Thyroid gland (tissue), 4 donors: ENCODE measurements at places on chromosomes 3 and 15.

- no peak for DNase-seq
Measured at GRCh38 chr3:78634316-78634715, 1133.5 kb downstream of the ROBO1 start.

DNA sequence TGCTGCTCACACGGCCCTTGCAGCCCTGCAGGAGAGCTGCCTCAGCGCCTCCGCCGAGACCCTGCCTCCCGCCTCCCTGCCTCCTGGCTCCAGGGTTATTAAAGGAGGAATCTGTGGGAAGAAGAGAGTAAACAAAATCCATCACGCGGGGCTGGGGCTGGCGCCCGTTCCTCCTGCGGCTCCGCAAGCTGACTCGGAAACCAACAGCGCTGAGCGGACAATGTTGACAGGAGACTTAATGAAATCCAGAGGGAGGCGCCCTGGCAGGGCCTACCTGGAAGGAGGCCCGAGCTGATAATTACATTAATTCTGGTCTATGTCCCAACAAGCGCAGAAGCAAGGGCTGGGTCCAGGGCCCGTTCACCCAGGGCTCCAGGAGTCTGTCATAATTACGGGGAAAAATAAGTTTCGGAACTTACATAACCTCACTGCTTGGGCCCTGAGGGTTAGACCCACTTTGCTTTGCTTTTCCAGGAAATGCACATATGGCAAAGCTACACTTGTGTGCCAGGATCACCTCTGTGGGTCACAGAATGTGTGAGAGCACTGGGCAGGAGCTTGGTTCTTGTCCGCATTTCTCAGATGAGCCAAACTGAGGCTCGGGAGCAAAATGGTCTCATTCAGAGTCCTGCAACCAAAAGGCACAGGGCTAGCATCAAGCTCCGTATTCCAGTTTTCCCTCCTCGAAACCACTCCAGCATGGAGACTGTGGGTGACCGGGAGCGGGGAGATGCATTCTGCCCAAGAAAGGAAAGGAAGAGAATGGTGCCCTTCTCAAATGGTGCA lies 43.8 kb upstream of the SLC6A6 start:
- DNase-seq = no peak

GRCh38 chr3:59436164-59436958 lies 386.5 kb upstream of the CFAP20DC start:
- no peak for DNase-seq

DNA sequence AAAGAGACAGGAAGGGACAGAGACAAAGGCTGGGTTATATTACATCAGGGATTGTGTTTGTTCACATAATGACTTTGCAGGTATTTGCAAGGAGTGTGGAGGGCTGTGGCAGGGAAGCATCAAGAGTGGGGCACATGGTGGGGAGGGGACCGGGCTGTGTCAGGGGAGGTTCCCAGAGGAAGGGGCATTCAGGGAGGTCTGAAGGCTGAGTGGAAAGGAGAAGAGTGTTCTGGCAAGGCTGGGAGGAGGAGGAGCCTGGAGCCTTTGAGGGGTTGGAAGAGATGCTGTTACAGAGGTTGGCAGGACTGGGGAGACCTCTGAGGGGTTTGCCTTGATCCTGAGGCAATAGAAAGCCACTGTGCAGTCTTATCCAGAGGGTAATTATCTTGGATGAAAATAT lies 49.4 kb downstream of the EXOG start:
- DNase-seq = no peak

DNA sequence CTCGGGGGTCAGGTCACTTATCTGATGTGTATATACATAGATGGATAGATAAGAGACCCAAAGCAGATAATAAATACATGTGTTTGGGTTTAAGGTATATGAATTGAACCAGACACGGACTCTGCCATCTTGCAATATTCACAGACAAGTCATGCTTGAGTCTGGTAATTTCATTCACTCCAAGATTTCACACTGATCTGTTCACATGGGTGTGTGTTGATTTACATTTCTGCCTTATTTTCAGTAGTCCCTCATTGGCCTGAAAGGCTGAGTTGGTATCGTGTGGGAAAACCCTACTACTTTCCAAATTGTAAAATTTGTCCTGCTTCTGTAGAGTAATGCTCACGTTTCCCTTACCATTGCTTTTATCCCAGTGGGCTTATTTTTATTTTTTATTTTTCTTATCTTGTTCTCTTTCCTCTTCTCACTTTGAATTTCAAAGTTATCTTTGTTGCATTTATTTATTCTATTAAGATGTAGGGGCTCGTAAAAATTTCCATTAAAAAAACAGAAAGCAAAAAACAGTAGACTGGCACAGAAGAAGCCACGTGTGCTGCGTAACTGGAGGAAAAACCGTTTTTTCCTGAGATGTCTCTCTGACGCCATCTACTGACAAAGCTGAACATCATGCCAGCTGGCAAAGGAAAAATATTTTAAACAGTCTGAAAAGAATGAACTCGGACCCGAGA lies 10.8 kb upstream of the MFSD1 start:
- DNase-seq = peak; percentile 20

DNA sequence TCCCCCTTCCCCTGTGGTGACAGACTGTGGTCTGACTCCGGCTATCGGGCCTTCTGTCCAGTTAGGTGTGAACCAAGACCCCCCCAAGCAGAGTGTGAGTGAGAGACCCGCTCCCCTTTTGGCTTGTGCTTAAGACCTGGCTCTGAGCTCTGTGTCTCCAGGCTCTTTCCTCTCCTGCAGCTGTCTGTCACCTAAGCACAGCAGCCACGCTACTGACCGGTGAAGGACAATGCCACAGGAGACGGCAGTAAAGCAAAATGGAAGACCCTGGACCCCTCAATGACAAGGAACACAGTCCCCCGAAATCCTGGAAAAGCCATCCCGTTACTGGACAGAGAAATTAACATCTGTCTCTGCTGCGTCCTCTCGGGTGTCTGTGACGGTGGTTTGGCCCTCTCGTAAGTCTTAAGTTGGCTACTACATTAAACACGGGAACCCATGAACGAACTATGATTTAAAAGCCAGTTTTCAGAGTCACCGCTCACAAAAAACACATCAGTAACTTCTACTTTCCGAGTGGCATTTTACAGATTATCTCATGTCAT lies 53.7 kb downstream of the CHSY1 start:
- DNase-seq = no peak

- peak; percentile 45 for DNase-seq
Measured at GRCh38 chr15:77532846-77533245, 99.9 kb downstream of the LINGO1 start.

GRCh38 chr3:22159004-22159695 lies 408.1 kb upstream of the ZNF385D start:
- no peak for DNase-seq

- no peak for DNase-seq
Measured at GRCh38 chr3:69669070-69669469, 70.2 kb upstream of the MITF start.

- DNase-seq = no peak
Measured at GRCh38 chr3:168684519-168684918, 588.8 kb upstream of the GOLIM4 start.

DNA sequence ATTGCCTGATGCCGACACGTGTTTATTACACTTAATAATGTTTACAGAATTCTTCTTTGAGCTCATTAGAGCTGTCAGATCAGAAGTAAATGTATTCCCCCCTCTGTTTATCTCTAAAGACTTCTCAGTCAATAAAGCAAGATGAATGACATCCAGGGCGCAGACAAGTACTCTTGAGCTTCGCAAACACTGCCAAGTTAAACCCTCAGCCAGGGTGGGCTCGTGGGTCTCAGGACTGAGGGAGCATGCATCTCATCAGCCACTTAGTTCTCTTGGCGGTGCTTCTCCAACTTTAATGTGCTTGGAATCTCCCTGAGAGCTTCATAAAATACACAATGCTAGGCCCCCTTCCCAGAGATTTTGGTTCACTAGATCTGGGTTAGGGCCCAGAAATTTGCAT lies 333.9 kb upstream of the THRB start:
- no peak for DNase-seq

- DNase-seq = no peak
Measured at GRCh38 chr3:5543047-5543446, 355.5 kb downstream of the EDEM1 start.

- DNase-seq = no peak
Measured at GRCh38 chr15:67091980-67092677, 26.7 kb downstream of the SMAD3 start.

DNA sequence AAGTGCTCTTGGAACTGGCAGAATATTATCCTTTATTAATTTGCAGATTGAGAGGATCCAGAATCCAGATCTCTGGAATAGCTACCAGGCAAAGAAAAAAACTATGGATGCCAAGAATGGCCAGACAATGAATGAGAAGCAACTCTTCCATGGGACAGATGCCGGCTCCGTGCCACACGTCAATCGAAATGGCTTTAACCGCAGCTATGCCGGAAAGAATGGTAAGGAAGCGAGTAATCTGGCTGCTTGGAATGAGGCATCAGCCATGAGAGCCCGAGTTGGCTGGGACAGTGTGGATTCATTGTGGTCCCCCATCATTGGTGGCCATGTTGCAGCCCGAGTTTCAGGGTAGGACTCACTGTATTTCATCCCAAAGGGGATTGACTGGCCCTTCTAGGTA lies 47.1 kb downstream of the PARP14 start:
- no peak for DNase-seq

DNA sequence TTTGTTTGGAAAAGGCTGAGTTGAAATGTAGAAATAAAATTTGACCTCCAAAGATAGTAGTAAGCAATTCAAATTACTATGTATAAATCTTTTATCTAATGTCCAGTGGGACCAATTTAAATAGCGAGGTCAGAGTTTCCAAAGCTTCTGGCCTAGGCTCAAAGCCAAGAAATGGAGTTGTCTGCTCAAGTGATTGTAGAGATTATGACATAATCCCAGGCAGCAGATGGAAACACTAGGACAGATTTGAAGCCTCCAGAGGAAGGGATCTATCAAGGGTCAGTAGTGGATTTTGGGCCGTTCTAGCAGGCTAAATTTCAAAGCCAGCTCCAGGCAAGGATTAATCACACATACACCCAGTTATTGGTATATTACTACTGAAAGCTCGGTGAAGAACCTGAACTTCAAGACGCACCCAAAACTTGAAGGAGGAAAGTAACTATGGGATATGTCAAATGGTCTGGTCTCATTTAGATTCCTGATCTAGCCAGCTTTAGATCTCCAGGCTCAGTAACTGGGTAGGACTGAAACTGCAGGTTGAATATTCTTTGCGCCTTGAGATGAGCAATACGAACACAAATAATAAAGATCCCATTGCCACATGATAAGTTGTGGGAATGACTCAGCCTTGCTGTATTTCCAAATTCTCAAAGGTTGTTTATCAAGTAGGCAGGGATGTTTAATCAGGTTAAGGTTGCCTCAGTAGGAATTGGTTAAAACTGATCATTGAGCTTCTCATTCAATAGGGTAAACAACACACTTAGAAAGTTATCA lies 30.9 kb upstream of the ARRDC4 start:
- no peak for DNase-seq

DNA sequence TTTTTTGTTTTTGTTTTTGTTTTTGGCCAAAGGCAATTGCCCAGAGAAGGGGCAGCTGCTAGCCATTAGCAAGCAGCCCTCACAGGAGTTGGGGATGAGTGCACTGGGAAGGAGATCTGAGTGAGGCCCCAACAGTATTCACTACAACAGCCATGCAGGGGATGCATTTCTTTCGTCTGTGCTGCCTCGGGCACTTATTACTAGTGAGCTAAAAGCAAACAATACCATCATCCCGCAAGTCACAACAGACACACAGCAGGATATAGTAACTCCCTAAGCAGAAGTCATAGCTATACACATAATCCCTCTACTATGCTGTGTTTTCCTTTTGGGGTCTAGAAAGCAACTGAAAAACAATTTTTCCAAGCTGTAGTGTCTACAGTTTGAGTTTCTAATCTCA lies 27.2 kb downstream of the CRTAP start:
- DNase-seq = no peak

- DNase-seq = no peak
Measured at GRCh38 chr3:162584986-162585385, 1088.4 kb downstream of the OTOL1 start.

DNA sequence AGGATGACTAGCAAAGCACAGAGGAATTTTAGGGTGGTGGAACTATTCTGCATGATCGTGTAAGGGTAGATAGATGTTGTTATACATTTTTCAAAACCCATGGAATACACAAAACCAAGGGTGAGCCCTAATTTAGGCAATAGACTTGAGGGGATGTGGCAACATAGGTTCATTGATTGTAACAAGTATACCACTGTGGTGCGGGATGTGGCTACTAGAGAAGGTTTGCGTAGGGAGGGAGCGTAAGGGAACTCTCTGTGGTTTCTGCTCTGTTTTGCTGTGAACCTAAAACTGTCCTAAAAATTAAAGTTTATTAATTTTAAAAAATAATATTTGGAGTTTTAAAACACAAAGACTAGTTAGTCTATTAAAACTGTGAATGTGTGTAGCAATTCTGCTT lies 202.8 kb downstream of the PLCL2 start:
- no peak for DNase-seq

GRCh38 chr15:40087068-40087810 lies 21.4 kb downstream of the BMF start:
- DNase-seq = peak; percentile 48

- no peak for DNase-seq
Measured at GRCh38 chr3:64625381-64625780, 62.4 kb downstream of the ADAMTS9 start.

GRCh38 chr15:74889883-74890664 lies at the start of gene MPI:
Gene MPI (plus strand): TSS chr15:74890042. CDS start chr15:74890074, 32 bp downstream.
- DNase-seq = peak; percentile 78

DNA sequence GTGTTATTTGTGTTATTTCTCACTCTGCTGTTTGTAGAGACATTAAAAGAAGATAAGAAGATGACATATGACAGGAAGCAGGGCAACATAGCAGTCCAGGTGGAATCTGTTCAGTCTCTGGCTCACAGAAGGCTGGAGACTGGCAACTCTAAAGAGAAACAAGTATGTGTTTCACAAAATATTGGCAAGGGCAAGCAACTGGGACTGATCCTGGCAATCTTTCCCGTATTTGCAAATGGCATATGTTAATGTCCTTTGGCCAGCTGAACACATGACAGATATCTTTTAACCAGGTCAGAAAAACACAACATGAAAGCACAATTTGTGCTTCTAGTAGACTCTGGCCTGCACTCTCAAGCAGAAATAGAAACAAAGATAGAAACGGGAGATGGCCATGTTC lies 1354.1 kb upstream of the EPHA6 start:
- no peak for DNase-seq

DNA sequence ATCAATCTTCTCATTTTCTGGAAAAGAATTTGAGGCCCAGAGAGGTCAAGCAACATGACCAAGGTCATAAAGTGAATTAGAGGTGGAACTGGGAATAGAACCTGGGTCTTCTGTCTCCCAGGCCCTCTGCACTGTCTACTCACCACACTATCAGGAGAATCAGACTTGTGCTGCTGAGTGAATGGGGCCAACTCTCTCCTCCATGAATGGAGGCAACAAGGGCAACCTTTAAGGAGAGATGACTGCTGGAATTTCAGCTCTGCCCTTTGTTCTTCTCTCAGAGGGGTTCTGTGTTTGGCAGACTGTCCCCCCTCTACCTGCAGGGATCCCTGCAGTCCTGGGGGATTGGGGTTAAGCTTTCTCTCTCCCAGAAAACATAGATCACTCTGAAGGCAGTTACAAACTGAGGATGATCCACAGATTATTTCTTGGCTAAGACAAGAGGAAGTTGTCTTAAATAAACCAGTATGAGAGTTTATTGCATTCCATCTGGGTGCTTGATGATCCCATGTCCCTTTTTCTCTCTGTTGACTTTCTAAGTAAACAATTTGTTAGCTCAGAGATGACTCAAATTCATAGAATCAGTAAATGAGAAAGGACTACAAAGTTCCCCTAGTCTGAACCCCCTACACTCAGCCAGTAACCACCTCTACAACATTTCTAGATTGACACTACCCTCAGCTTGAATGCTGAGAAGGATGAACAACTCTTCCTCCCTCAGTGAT lies 99.0 kb upstream of the LIPC start:
- DNase-seq = no peak
